ENCODE measurements at places on chromosomes 3 and 15.

GRCh38 chr3:62100282-62100989 lies 272.9 kb downstream of the FEZF2 start:
- DNase-seq, result no peak

DNA sequence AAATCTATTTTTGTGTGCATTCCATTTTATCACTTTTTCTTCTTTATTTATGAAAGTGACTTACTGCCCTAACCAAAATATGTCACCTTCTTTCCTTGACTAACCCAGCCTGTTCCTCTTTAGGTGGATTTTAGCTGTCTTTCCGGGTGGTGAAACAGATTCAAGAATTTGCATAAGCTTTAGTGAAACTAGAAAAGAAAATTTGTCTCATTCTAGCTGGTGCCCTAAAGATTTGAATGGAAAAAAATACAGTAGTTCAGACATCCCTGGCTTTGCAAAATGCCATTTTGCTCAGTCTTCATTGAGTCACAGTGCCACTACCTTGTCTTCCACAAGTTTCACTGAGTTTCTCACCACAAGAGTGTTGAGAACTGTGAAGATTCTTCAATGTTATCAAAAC lies 28.2 kb upstream of the CCDC50 start:
- DNase-seq, result no peak

DNA sequence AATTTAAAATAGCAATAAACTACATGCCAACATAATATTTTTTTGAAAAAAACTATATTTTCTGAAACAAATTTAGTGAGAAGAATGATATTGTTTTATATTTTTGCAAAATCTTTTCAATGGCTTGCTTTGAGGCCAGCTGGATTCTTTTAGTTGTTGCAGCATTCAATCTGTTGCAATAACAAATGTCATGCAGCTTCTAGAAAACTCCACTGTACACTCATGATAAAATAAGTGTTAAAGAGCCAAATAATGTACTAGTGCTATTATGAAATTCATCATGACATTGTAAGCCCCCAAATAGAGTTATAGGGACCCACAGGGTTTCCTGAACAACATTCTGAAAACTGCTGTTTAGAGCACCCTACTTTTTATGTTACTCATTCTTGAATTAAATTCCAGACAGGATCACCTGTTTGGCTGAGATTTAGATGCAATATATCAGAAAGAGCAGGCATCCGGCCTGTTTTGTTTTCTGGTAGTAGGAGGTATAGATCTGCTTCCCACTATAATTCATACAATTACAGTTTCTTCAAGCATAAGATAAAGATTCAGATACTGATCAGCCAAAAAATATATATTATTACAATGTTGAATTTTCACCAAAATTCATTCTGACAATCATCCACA lies 703.0 kb upstream of the ZNF385D start:
- no peak for DNase-seq

- DNase-seq, result no peak
Observed at GRCh38 chr15:88938802-88939485, 25.8 kb upstream of the MFGE8 start.

- no peak for DNase-seq
Observed at GRCh38 chr3:46708401-46709156, 7.4 kb downstream of the TMIE start.
